ENCODE measurements at places on chromosomes 2 and 18.

DNA sequence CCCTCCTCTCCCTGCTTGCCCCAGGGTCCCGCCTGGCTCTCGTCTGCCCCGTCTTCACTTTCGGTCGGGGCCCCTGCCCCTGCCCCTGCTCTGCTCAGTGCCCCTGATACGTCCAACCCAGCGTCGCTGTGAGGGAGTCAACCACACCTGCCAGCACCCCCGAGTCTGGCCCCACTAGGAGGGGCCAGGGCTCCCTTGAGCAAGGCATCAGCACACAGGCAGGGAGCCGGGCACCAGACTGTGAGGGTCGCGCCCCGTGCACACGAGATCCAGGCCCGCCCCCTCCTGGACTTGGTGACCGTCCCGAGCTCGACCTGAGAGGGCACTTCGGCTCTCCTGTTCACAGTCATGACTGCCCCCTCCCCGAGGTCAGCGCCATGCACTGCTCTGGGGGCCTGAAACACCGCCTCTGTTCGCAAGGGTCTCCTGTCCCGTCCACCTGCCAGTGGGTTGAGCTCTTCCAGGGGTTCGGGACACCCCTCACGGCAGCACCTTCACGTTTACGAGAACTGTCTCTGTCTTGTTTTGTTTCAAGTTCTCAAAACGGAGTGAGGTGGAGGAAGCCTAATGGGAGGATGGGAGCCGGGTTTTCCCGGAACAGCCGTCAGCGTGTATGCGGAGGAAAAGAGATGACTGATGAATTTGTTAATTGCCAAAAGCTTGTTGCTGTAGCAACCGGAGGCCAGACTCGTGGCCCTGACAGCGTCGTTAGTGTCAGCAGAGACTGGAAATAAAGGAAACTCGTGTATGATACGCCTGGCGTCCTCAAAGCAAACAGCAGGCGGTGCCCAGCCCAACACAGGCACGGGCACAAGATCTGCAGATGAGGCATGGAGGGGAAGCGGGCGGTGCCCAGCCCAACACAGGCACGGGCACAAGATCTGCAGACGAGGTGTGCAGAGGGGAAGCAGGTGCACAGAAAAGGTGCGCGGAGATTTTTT is 48.2 kb upstream of the KCNG2 start:
- no peak for DNase-seq

- DNase-seq = no peak
Observed at GRCh38 chr2:95075440-95076132, 46.0 kb downstream of the MRPS5 start.

- DNase-seq = no peak
Observed at GRCh38 chr2:23745726-23746105, 181.2 kb downstream of the ATAD2B start.

GRCh38 chr18:3967359-3968180 is 487.5 kb downstream of the DLGAP1 start:
- DNase-seq = no peak

DNA sequence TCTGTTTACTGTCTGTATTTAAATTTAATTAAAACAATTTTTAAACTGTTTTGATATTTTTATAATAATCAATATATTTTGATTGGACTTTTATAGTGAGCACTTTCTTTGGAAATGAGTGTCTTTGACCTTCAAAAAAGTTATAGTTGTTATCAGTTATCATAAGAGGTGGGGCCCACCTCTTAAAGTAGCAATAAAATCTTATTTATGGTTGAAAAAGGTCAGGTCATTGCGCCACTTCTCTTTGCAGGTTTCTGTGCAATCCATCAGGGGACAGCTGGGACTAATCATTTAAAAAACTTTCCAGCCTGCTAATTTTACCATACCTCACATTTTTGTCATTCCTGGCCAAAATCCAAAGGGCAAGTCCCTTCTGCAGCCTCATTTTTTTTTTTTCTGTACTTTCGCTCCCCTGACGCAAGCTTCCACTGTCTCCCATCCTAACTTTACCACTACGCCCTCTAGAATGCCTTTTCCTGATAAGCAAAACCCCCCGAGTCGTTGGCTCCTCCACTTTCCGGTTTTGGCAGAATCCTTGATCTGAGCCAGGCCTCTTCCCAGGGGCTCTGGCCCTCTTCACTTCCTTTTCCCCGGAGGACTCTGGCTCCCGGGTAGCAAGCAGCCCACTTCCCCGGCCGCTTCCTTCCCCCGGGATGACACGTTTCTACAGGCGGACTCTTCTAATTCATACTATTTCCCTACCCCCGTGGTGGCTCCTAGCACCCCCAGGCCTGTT is 1.1 kb upstream of the SEH1L start:
- DNase-seq = no peak

DNA sequence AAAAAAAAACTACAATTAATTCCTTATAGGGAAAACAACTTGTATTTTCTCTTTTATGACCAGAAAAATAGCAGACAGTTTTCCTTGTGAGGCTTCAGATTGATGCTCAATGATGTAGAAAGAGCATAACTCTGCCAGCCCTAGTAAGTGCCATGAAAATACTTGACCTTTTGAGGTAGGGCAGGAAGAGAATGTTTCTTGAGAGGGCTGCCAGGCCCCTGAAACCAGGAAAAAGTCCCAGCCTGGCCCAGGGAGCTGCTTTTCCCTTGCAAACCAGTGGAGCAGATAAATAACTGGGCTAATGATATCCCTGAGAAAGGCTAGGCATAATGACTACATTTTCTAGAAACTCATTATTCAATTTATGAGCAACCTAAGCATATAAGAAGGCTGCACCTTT is 126.8 kb downstream of the SLC8A1 start:
- DNase-seq = no peak

- no peak for DNase-seq
Observed at GRCh38 chr2:180516232-180516631, 464.2 kb upstream of the UBE2E3 start.

DNA sequence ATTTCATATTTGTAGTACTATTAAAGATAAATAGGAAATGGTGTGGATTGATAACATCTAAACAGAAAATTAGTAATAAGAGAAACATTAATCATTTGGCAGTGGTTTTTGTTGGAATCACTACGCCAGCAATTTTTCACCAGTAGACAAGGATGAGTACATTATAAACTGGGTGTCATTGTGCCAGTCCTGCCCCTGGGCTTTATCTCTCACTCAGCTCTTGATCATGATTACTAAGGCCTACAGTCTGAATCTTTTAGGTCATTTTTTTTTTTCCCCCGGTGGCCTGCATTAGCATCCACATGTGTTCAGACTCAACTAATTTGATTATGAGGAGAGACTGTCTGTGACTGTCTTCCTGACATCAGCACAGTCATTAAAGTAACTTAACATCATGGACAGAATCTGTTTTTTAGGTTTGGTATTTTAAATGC is 16.2 kb downstream of the GULP1 start:
- DNase-seq = no peak

- no peak for DNase-seq
Observed at GRCh38 chr2:29015701-29016470, 34.8 kb downstream of the TOGARAM2 start.

- DNase-seq = no peak
Observed at GRCh38 chr2:33522576-33522975, 46.1 kb downstream of the RASGRP3 start.

DNA sequence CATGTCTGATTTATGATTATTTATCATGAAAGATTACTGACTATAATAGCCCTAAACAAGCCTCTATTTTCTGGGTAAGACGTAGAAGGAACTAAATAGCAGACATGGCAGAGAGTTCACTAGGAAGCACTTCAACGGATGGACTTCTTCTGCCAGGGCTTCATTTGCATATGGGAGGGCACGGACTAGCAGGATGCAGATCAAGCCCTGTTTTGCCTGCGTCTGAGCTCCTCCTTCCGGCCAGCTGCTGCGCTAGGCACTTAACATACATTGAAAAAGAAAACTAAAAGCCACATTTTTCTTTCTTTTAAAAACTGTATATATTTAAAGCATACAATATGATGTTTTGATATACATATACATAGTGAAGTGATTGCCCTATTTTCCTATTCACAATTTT is 340.0 kb upstream of the MEX3C start:
- no peak for DNase-seq

- DNase-seq = no peak
Observed at GRCh38 chr2:74944987-74945787, 13.3 kb upstream of the POLE4 start.

GRCh38 chr2:216571909-216572513 is 61.2 kb upstream of the IGFBP2 start:
- DNase-seq = no peak
